ENCODE measurements at places on chromosomes 1 and 21.

DNA sequence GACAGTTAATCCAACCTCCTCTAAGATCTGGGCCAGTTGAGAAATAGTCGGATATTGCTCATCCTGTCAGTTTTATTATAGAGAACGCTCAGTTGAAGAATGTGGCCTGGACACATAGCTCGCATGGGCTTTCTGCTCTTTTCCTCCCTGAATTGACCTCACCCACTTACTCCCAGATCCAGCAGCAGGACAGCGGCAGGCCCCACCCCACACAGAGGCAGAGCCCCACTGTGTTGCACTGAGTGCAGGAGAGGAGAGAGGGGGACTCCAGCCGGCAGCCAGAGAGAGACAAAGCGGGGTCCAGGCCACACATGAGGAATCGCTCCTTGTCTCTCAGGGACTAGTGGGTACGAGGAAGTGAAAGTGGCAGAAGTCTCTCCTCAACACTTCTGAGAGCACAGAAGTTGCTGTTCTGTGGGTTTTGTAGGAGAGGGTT, 78.6 kb downstream of the LAMC1 start:
- no peak for DNase-seq

DNA sequence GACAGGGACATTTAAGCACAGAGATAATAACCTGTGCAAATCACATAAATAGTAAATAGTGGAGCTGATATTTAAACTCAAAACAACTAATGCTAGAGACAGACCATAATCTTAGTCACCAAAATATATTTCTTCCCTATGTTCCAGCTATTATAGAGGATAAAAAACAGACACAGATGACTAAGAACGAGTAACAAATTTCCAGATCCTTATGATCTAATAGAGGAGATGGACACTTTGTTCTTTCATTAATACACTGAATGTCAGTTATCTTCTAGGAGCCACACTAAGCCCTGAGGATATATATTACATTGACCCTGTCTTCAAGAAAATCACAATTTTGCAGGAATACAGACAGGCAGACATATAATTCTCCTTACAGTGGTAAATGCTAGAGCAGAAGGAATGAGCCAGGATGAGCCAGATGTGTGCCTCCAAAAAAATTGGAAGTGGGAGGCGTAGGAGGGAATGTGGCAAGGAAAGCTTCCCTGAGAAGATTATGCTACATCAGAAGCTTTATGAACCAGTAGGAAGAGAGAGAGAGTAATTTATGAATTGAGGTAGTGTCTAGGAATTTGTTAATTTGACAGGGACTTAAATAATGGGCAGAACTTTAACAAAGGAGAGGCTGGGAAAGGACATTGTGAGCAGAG, 395.4 kb upstream of the BEND5 start:
- DNase-seq = no peak

GRCh38 chr1:22222723-22223122, 79.8 kb upstream of the WNT4 start:
- DNase-seq = no peak

GRCh38 chr1:183048087-183049085, 25.2 kb downstream of the LAMC1 start:
- no peak for DNase-seq

DNA sequence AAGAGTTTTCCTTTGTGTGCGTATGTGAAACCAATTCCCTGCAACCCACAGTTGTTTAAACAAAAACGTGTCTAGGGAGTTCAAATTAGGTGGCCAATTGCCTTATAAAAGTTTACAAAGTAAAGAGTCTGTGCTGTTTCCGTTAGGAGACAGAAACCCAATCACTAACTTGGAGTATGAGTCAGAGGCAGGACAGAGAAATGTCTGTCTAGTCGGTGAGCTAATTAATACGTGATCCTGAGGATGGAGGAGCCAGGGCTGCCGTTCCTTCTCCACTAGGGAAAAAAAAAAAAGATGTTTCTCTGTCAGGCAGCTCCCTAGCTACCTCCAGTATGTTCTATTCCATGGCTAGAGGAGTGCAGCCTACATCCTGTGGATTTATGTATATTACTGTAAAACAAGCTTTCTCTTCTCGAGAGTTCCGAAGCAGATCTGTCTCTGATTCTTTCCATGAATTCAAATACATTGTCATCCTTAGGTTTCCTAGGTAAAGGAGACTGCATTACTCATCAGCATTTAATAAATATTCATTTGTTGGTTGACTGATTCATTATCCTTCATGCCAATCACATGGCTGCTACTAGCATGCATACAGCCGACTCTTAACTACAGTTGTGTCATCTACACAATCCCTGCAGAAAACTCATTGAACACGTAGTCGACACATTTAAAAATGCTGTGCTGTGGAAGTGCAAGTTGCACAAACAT, 430.6 kb downstream of the KIF26B start:
- DNase-seq = no peak

GRCh38 chr1:32695098-32695904, 7.3 kb downstream of the SYNC start:
- DNase-seq = no peak

DNA sequence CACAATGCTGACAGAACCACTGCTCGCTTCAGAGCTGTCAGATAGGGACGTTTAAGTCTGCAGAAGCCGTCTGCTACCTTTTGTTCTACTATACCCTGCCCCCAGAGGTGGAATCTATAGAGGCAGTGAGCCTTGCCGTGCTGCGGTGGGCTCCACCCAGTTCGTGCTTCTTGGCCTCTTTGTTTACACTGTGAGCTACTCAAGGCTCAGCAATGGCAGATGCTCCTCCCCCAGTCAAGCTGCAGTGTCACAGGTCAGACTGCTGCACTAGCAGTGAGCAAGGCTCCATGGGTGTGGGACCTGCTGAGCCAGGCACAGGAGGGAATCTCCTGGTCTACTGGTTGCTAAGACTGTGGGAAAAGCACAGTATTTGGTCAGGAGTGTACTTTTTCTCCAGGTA, 47.1 kb downstream of the LEPR start:
- DNase-seq = no peak

DNA sequence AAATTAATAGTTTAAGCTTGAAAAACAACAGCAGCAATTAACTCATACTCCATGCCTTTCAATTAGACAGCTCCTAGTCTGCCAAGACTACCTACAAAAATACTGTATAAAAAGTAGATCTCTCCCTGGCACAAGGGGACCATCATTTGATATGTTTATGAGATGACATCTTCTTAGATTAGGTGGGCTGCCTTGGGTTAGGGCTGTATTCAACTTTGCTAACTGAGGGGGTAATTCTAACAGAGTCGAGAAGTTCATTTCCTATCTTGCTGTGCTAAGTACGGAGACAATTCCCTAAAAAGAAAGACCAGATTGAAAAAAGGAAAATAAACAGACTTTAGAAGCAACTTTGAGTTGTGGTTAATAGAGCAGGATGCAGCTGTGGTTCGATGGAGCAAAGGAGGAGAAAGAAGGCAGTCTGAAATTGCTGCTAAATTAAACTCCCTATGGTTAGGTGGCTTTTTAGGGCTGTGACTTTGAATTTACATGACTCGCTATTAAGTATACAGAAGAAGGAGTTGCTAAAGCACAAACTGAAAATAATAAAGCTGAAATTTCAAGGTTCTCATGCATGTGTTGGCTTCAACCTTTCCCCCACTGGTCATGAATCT, 75.4 kb downstream of the CDC7 start:
- DNase-seq = no peak

DNA sequence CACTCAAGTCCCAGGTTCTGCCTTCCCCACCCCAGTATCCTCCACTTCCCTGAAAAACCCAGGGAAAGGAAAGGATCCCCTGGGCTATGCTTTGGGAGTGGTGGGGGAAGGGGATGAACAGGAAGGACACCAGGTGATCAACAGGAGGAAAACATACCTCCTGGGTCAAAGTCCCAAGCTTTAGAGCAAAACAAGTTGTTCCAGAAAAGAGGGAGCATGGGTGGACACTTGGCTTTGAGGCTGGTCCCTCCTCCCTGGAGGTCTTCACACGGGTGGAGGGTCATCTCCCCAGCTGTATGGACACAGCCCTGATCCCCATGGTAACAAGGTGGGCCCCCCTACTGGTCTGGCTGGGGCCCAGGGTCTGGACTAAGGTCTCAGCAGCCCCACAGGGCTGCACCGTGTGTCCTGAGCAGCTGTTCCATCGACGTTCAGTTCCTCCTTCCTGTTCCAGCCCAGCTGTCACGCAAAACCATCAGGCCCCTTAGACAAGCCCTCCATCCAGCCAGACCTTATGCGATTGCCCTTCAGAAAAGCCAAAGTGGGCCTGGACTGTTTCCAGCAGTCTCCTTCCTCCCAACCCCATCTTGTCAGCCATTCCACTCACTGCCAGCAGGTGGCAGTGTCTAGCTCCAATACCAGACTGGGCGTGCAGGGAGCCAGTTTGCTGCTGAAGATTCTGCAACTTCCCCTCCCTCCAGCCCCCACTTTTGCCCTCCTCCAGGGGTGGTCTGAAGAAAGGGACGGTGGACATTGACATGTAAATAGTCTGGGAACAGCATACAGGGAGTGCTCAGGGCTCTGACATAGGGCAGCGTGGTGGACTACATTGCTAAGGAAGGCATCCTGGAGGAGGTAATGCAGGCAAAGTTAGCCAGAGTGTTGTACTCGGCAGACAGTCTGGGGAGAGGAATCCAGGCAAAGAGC, 2.9 kb upstream of the PDZK1IP1 start:
- DNase-seq = peak; percentile 24
